ENCODE measurements at places on chromosomes 16 and 17.

DNA sequence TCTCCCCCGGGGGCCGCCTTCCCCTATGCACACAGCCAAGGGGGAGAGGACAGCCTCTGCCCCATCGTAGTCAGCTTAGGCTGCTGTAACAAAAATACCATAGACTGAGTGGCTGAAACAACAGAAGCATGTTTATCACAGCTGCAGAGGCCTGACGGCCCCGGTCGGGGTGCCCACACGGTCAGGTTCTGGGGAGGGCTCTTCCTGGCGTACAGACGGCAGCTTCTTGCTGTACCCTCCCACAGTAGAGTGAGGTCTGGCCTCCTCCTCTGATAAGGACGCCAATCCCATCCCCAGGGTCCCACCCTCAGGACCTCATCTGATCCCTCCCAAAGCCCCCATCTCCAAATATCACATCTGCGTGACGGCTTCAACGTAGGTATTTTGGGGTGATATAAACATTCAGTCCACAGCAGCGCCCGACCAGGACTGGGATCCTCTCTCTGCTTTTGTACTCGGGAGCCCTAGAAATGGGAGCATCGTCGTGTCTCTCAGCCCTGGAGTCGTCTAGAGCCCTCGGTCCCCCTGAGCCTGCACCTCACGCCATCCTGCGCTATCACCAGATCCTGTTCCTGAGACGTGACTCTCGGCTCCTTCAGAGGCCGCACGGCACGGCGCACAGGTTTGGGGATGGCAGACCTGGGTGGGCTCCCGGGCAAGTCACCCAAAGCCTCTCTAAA, 67.8 kb downstream of the RPH3AL start:
- no peak for DNase-seq

DNA sequence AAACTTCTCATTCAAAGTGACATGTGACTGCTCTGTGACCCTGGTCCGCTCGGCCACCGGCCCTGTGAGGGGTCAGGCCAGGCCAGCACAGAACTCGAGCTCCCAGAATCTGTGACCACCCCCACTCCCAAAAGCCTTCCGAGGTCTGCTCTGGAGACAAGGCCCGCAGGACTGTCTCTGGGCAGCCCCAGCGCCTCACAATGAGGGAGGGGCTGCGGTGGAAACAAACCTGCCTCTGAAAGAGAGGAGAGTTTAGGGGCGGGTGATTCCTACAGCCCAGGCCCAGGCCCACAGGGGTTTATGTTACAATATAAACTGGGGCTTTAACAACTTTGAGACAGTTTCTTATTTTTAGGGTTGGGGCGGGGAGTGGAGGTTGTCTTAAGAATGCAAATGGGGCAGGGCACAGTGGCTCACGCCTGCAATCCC, 19.9 kb downstream of the IGFBP4 start:
- DNase-seq, result no peak

- DNase-seq, result no peak
Observed at GRCh38 chr16:88672776-88673175, 9.9 kb upstream of the MVD start.

GRCh38 chr17:83099570-83100181, 20.3 kb downstream of the METRNL start:
- DNase-seq, result no peak

GRCh38 chr17:74759243-74759801, 10.9 kb downstream of the NHERF1 start:
- no peak for DNase-seq

GRCh38 chr17:18960241-18960665, 8.3 kb downstream of the SLC5A10 start:
- no peak for DNase-seq

- DNase-seq, result no peak
Observed at GRCh38 chr17:37564252-37564651, 45.0 kb downstream of the SYNRG start.

DNA sequence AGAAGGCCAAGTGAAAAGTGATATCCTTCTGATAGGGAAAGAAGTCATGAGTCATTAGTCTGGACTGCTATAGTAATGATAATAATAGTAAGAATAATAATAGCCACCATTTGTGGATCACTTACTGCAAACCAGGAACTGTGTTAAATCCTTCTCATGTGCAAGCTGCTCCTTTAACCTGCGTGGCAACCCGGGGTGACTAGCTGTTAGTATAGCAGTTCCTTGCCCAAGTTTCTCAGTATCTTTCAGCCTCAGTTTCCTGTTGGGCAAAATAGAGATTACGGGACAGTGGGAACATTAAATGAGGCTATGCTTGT, 129.5 kb downstream of the CDH13 start:
- no peak for DNase-seq

GRCh38 chr17:39147221-39148185, 3.9 kb downstream of the PLXDC1 start:
- DNase-seq, result no peak

GRCh38 chr16:49471038-49471727, 97.6 kb downstream of the C16orf78 start:
- no peak for DNase-seq

DNA sequence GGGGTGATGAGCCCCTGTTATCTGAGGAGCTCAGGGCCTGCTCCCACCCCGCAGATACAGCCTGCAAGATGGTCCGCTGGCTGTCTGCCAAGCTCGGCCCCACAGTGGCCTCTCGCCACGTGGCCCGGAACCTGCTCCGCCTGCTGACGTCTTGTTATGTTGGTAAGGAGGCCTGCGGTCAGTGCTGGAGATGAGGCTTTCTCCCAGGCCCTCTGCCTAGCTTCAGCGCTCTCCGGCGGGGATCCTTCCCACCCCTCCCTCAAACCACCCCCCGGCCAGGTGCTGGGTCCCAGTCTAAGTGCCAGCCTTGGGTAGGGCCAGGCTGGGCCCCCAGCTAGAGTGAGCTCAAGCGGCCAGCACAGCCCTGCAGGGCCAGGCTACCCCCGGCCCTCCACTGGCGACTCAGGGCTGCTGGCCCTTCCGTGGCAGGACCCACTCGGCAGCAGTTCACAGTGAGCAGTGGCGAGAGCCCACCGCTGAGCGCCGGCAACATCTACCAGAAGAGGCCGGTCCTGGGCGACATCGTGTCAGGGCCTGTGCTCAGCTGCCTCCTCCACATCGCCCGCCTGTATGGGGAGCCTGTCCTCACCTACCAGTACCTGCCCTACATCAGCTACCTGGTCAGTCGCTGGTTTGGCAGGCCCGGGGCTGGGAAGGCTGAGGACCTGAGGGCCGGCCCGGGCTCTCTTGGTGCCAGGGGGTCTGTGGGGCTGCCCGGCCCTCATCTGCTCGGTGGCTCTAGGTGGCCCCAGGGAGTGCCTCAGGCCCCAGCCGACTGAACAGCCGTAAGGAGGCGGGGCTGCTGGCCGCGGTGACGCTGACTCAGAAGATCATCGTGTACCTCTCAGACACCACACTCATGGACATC, 6.1 kb downstream of the WDR81 start:
- DNase-seq, result no peak

DNA sequence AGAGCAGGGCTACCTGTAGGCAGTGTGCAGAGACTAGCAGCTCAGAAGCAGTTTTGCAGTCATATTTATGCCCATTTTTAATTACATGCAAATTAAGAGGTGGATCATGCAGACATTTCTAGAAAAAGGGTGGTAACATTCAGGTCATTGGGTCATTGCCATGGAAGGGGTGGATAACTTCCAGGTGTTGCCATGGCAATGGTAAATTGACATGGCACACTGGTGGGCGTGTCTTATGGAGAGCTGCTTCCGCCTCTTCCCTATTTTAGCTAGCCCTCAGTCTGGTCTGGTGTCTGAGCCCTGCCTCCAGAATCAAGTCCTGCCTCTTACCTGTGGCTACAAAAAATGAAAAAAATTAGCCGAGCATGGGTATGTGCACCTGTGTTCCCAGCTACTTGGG, 2.8 kb upstream of the DNAI2 start:
- DNase-seq, result no peak
